Tongue (tissue), 3 donors: ENCODE measurements at places on chromosomes 2 and 18. TPM values are rescaled to one million over a fixed set of nuclear protein-coding genes. Genes with fewer than 3 reads are reported as not detected.

The COLEC11 gene
- total RNA-seq: 0.92 TPM

The MATN3 gene
- total RNA-seq: 0.41 TPM

The PSTPIP2 gene
- 3.8 TPM for total RNA-seq

The IL36B gene
- not detected for total RNA-seq

The IL1RL2 gene
- 2.8 TPM for total RNA-seq

The AMER3 gene
- not detected for total RNA-seq

The CDH19 gene
- 10.8 TPM for total RNA-seq

DNA sequence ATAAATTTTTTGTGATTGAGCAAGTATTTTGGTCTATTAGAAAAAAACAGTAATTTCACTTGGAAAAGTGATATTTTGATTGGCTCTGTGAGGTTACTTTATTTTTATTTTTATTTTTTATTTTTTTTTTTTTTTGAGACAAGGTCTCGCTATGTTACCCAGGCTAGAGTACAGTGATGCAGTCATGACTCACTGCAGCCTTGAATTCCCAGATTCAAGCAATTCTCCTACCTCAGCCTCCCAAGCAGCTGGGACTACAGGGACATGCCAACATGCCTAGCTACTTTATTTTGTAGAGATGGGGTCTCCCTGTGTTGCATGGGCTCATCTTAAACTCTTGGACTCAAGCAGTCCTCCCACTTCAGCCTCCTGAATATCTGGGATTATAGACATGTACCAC, 60.9 kb upstream of the MGAT5 start:
- DNase-seq: no peak

DNA sequence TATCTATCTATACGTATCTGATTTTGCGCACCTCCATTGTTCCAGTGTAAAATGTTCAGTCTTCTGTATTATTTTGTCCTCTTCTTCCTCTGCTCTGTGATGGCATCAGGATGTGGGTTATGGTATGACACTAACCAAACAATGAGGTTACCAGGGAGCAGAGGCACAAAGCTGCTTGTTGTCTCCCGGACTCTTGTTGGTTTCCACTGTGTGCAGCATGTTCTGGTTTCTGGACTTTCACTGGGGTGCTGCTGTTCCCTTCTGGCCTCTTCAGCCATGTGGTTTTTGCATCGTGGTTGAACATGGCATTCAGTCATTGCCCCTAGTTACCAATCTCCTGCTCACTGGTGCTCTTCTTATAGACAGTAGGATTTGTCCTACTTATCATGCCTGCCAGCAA, 665.9 kb downstream of the CBLN2 start:
- DNase-seq: no peak

- no peak for DNase-seq
These were observed 18.6 kb upstream of the PDE1A start for GRCh38 chr2:182445391-182445965.

- no peak for DNase-seq
These were observed 69.1 kb upstream of the CTLA4 start for GRCh38 chr2:203798296-203799087.

DNA sequence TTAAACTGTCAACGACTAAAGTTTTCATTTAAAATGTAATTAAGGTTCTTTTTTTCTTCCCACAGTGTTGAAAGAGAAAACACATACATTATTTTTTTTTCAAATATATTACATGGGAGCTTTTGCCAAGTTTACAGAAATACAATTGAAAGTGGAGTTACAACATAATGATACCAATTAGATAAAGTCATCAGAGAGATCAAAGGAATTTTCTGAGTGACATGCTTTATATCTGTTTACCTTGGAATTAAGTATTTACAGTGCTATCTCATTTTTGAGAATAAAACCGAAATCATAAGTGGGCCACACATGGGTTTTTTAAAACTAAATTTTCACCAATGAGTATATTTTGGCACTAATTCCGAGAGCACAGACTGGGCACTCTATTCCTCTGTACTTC, 165.2 kb downstream of the RAPGEF4 start:
- DNase-seq: no peak

- peak; percentile 21 for DNase-seq
These were observed 92.3 kb downstream of the MYT1L start for GRCh38 chr2:2238726-2239269.

- DNase-seq: no peak
These were observed 70.7 kb downstream of the PMS1 start for GRCh38 chr2:189854940-189855339.

DNA sequence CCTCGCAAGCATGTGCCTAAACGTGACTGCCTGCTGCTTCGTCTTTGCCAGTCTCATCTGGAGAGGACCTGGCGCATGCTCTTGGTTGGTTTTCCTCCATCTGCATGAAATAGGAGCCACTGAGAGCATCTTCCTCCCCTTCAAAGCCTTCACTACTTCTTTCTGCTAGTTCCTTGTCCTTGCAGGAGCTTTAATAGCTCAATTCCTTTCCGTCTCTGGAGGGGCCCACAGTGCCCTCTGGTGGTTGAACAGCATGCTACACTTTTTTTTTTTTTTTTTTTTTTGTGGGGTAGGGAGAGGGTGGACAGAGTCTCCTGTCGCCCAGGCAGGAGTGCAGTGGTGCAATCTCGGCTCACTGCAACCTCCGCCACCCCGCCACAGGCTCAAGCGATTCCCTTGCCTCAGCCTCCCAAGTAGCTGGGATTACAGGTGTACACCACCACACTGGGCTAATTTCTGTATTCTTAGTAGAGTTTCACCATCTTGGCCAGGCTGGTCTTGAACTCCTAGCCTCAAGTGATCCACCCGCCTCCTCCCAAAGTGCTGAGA, 59.6 kb downstream of the SP110 start:
- peak; percentile 55 for DNase-seq

DNA sequence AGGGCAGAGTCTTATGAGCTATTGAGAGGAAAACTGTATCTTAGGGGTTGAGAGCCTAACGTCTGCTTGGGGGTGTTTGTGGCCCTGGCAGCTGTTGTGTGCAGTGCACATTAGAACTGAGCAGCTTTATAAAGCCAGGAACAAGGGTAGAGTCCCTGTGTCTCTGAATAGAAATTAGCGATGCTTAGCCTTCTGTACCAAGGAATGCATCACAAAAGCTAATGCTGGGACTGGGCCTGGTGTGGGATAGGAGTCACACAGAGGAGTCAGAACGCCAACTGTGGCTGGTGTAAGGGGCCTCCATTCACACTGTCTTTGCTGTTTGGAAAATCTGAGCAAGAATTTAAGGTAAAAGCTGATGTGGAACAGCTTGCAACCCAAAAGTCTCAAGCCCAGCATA, 283.2 kb downstream of the SOX11 start:
- DNase-seq: no peak

GRCh38 chr2:38603402-38604290, 918 bp upstream of the HNRNPLL start:
- DNase-seq: peak; percentile 91

DNA sequence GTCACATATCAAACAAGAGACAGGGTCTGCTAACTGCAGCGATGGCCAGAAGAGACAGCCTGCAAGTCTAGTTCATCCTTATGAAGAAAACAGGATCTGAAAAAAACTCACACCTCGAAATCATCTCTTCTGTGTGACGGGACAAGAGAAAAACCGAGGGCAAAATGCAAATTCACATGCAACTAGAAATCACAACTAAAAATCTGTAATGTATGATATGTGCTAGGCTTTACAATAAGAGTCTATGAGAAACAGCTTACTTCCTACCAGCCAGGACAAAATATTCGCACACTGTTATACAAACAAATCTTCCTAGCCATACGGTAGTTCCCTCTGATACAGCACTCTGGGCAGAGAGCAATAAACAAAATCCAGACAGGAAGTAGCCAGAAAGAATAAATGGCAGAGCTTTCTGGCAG, 48.8 kb downstream of the ANKRD44 start:
- no peak for DNase-seq

- no peak for DNase-seq
These were observed 34.0 kb downstream of the ABCB11 start for GRCh38 chr2:168997118-168997521.

DNA sequence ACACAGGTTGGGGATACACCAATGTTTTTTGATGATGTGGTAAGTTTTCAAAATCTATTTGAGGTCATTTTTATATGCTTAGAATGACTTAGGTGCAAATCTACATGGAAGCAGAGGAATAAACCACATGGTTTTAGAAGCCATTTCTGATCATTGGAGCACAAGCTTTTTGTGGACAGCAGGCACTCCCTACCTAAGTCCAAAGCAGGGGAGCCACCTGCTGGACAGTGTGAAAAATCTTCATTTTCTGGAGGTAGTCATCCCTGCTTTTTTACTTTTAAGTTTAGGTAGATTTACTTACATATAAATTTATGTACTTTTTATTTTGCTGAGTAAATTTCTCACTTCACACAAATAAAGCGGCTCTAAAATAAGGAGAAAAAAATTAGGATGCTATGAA, 323.2 kb downstream of the PLCL1 start:
- DNase-seq: peak; percentile 76

- peak; percentile 15 for DNase-seq
These were observed 86.2 kb downstream of the COX7A2L start for GRCh38 chr2:42274863-42275262.
